CD8-positive, alpha-beta memory T cell (primary cell): ENCODE measurements at places on chromosomes 12 and 14. TPM values are rescaled to one million over a fixed set of nuclear protein-coding genes. Genes with fewer than 3 reads are reported as not detected.

- DNase-seq: no peak
These were observed 89.4 kb downstream of the KIF26A start for GRCh38 chr14:104227806-104228205.

DNA sequence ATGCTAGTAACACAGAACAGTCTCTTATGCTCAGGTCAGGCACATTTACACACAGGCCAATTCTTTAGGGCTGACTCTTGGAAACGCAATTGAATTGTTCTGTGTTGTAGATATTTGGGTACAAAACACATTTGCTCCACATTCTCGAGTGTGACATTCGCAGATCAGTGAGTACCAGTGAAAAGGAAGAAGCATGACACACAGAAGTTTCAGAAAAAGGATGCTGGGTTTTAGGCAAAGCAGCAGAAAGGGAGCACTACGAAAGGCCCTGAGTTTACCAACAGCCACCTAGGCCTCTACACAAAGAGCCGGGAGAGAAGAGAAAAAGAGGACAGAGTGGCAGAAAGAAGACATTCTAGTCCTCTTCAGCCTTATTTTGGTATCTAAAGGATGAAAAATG, 254.4 kb upstream of the BTG1 start:
- peak; percentile 34 for DNase-seq

DNA sequence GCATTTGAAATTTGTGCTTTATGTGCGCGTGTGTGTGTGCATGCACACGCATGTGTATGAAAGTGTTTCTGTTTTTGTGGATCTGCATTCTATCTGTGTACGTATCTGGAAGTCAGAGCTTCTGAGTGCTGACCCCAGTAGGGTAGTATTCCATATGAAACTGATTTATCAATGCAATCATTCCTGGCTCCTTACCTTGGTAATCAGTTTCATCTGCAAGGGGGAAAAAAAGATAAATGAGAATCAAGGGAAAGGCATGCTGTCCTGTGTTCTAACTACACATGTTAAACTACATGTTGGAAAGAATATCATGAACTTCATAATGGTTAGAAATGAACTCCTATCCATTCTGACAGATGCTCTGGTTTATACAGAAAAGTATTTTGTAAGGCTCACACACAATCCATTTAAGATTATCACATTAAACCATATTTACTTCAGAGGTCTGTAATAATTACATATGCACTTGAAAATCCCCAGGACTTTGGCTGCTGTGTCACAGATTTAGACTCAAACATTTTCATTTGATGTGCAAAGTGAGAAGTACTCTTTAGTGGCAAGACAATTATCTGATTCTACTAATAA, 276.1 kb upstream of the LMO3 start:
- DNase-seq: no peak

- no peak for DNase-seq
These were observed 27.1 kb downstream of the OSBPL8 start for GRCh38 chr12:76532520-76532919.

BTG1 gene
- 103 TPM for total RNA-seq

GRCh38 chr14:92513966-92514843, 624 bp downstream of the RIN3 start:
- DNase-seq: no peak
